ENCODE measurements at places on chromosomes 5 and 9.

GRCh38 chr5:92070786-92071185 is 687.7 kb upstream of the ARRDC3 start:
- DNase-seq = no peak

DNA sequence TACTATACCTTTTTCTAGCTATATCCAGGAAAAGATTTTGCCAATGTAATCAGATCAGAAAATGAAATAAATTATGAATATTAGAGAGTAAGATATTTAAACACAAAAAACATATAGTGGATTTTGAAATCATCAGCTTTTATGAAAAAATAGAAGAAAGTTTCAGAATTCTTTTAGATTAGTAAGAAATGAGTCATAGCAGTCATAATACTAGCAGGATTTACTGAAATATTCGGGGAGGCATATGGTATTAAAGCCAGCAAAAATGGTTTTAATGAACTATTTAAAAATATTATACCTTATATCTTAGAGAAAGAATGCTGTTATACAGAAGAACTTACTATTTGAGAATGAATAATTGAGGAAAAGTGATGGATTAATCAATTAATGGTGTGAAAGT is 303.6 kb upstream of the NUDT12 start:
- no peak for DNase-seq

GRCh38 chr9:126955811-126956210 is 41.2 kb downstream of the RALGPS1 start:
- DNase-seq = no peak

GRCh38 chr5:75729321-75729720 is 12.1 kb upstream of the POC5 start:
- DNase-seq = no peak

DNA sequence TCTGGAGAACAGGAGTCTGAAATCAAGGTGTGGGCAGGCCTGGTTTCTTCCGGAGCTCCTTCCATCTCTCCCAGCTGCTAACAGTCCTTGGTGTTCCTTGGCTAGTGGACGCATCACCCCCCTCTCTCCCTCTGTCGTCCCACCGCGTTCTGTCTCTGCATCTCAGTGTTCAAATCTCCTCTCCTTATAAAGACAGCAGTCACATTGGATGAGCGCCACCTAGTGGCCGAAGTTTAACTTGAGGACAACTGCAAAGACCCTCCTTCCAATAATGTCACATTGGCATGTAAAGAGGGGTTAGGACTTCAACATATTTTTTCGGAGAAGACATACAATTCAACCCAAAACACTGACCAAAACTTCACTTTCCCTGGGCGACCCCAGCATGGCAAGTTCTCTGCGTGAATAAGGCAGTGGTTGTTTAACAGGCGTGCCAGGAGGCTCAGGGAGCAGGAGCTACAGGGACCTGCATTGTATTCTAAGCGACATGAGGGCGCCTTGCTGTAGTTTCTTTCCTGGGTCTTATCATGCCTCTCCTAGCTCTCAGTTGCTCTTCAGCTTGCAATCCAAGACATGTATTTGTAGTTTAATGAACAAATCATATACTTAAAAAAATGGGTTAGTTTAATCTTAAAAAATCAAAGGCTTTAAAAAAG is 27.9 kb upstream of the BASP1 start:
- peak; percentile 93 for DNase-seq

- DNase-seq = peak; percentile 57
These were observed 88.9 kb upstream of the TYRP1 start for GRCh38 chr9:12604164-12604821.

DNA sequence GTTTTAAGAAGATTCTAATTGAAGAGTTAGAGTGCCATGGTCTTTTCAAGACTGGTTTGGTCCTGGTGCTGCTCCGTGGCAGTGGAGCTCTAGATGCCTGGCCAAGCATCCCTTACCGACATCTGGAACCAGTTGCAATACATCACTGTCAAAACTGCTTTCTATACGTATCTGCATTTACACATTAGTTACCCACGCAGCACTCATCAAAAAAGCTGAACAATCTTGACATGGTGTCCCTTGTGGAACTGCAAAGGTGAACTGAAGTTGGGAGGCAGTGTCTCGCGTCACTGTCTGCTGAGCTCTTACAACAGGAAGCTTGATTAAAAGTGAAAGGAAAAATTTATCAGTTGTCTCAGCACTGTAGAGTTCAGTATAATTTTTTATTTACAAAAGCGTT is 82.6 kb downstream of the PBX3 start:
- peak; percentile 18 for DNase-seq

DNA sequence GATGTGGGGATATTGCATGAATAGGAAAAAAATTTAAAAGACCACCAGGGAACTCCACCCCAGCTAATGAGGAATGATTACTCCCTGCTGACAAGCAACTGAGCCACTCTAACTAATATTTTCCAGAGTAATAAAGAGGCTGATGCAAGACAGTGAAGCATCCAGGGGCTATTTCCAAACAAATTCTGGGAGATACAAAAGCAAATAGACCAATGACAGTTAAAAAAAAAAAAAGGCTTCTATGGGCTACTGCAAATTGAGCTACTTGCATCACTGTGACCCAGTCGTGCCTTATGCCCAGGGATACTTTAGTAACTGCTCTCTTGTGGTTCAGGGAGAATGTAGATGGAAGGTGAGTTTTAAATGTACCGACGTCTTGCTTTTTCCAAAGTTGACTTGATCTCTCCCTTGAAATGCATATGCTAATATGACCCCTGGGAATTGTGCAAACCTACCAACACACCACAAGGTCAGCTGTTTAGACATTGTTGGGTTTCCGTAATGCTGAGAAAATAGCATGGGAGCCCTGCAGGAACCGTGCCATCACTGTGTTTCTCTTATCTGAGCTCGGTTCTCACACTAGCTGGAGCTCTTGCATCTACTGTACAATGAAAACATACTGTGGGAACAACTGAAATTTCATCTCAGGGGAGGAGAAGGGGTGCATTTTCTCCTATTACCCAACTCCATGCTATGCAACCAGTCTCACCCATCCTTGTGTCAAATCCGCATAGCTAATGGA is 250.6 kb upstream of the MAP3K1 start:
- DNase-seq = no peak

DNA sequence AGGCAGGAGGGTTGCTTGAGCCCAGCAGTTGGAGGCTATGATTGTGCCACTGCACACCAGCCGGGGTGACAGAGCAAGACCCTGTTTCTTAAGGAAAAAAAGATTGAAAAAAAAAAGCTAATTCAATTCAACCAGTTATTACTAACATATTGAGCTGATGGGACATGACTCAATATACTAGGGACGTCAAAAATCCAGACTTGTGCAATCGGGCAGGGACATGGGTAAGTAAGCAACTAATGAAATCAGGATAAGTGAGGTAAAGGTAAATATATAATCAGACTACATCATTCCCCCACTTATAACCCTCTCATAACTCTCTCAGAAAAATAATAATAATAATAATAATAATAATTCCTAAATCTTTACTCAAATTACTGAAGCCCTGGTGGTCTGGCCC is 975 bp upstream of the HAVCR1 start:
- no peak for DNase-seq

- DNase-seq = no peak
These were observed 23.4 kb downstream of the LIX1 start for GRCh38 chr5:97119007-97119390.

- DNase-seq = no peak
These were observed 16.1 kb upstream of the TSSK1B start for GRCh38 chr5:113450929-113451328.

GRCh38 chr5:31008231-31008630 is 185.3 kb upstream of the CDH6 start:
- DNase-seq = no peak

DNA sequence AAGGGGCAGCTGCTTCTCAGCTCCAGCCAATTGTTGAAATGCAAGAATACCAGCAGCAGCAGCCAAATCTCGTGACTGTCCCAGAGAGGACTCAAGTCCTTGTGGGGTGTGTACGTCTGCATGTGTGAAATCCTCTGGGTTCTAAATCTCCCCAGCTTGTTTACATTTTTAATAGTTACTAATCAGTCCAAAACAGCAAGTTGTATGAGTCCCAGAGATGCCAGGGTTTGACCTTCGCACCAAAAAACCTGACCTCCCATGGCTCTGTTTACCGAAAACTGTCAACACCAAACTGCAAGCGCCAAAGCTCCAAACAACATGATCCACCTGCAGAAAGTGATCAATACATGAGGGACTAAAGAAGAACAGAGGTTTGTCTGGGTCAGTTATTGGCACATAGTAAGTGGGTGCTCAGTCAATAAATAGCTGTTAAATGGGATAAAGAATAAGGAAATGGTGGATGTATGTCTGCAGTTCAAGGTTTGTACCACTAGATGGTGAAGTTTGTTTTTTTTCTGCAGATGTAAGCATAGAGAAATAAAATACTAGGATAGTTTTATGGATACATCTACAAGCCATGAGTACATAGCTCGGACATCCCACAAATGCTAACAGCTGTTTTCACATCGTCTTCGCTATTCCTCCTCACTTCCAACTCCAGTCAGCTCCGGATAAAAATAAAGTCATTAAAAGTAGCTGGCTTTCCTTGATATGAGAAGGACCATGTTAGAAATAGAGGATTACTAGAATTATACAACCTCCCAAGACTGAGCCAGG is 85.3 kb upstream of the ADRB2 start:
- DNase-seq = peak; percentile 51

GRCh38 chr5:59593439-59594007 is 300.0 kb downstream of the PDE4D start:
- no peak for DNase-seq

- no peak for DNase-seq
These were observed 158.2 kb downstream of the MACROH2A1 start for GRCh38 chr5:135240781-135241360.

DNA sequence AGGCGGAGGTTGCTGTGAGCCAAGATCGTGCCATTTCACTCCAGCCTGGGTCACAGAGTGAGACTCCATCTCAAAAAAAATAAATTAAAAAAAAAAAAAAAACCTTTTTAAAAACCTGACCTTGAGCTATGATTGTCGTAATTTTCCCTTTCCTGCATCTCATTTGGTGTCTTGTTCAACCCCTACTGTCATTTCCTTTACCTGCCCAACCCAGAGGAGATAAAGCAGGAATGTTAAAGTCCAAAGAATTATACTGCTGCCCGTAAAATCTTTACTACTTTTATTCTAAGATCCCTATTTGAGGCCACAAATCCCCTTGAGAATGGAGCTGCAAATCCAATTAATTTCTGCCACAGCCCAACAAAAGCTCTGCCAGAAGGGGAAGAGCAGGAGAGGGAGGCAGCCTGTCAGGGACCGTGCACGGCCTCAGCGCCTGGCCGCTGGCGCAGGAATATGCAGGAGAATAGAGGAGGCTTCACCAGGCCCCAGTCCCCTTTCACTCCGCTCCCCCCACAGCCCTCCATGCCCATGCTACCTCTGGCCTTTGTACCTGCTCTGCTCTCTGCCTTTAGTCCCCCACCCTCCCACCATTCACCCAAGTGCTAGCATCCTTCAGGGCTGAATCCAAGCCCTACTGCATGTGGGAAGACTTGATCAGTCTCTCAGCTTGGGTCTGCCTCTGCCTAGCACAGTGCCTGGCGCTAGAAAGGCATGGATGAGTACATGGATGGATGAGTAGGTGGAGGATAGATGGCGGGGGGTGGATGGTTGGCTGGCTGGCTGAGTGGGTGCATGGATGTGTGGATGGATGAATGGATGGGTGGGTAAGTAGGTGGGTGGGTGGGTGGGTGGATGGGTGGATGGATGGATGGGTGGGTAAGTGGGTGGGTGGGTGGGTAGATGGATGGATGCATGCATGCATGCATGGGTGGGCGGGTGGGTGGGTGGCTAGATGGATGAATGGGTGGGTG is 99.8 kb upstream of the SARDH start:
- DNase-seq = peak; percentile 95

- no peak for DNase-seq
These were observed 6.2 kb downstream of the TERT start for GRCh38 chr5:1288439-1289335.

DNA sequence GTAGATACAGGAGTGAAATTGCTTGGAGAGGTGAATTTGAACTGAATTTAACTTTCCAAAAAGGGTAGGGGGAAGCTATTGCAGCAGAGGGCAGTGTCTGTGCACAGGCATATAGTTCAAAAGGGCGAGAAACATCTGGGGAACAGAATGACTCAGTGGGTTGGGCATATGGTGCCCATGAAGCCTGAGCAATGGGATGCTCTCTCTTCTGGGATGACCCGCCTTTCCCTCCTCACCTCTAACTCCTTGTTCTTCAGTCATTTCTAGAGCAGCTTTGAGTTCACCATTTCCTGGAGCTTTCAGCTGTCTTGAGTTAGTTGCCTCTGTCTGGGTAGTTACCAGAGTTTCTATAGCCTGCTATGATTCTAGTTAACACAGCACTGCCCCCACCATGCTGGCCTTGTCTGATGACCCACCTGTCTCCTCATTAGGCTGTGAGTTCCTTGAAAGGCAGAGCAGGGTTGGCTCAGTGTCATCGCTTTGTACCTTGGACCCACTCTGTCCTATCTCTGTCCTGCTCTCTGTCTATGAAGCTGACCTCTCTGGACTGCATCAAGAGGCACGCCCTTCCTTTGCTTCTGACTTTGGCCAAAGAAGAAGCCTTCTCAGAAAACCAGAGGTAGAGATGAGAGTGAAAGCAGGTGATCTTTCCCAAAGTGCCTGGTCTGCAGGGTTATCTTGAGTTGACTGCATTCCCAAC is 299.6 kb upstream of the KLF4 start:
- no peak for DNase-seq

DNA sequence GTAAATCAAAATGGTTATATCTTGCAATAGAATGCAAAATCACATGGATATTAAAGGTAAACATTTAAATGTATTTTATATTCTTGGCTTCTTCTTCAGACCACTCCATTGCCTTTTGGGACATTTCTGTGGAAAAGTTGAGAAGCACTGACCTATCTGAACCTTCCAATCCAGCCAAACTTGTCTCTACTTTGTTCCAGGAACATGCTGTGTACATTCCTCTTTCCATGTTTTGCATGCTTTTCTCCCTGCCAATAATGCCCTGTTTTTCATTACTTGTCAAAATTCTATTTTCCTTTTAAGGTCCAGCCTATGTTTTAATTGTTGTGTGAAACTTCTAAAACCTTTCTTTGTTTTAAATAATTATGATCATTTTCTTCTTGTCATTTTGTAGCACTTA is 28.3 kb downstream of the JAK2 start:
- DNase-seq = no peak

DNA sequence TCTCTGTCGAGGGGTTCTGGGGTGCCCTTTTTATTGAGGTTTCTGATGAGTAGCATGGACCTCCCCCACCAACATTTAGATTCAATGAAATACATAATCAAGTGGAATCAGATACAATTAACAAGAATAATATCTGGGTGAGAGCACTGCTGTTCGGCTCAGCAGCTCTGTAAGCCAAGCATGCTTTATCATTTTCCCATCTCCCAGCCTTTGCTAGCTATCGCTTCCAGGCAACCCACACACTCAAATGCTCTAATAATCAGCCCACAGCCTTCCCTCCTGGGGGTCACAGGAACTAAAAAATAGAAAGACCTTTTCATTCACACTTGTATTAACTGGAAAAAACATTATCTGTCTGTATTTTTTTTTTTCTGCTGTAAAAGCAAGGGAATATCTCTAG is 8.9 kb downstream of the PLPPR1 start:
- no peak for DNase-seq
